ENCODE measurements at places on chromosomes 5 and 9.

DNA sequence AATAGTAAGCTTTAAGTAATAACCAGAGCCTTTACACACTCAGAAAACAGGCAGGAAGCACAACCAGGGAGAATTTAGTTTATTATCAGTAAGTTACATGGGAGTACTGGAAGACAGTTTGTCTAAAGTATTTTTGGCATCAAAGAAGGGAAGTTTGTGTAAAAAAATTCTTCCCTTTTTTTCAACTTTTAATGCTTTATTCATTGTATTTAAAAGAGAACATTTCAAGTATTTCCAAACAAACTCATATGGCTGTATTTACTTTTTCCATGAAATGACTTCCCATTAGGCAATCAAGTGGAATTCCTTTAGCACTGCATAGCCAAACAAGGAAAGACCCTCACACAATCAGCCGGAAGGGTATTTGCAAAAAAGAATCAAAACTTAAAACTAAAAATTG is 26.7 kb downstream of the RNF145 start:
- no peak for DNase-seq

GRCh38 chr5:36418152-36418979 is 116.7 kb upstream of the RANBP3L start:
- DNase-seq: no peak

DNA sequence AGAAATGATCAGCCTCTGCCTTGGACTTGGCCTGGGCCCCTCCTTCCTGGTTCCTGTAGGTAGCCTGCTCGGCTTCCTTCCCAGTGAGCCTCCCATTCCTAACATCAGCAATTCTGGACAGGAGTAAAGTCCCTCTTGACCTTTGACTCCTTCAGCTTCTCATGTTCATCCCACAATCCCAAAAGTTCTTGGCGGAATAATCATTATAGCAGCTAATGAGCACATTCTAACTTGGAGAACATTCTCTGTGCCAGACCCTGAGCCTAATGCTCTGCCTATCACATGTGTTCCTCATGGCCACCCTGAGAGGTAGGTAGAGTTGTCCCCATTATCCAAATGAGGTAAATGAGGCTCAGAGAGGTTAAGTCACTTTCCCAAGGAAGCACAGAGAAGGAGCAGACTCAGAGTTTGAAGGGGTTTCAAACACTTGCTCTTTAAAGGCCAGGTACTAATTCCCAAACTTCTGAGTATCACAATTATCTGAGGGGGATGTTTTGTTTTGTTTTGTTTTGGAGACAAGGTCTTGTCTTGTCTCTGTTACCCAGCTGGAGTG is 21.2 kb downstream of the SWI5 start:
- DNase-seq: no peak

DNA sequence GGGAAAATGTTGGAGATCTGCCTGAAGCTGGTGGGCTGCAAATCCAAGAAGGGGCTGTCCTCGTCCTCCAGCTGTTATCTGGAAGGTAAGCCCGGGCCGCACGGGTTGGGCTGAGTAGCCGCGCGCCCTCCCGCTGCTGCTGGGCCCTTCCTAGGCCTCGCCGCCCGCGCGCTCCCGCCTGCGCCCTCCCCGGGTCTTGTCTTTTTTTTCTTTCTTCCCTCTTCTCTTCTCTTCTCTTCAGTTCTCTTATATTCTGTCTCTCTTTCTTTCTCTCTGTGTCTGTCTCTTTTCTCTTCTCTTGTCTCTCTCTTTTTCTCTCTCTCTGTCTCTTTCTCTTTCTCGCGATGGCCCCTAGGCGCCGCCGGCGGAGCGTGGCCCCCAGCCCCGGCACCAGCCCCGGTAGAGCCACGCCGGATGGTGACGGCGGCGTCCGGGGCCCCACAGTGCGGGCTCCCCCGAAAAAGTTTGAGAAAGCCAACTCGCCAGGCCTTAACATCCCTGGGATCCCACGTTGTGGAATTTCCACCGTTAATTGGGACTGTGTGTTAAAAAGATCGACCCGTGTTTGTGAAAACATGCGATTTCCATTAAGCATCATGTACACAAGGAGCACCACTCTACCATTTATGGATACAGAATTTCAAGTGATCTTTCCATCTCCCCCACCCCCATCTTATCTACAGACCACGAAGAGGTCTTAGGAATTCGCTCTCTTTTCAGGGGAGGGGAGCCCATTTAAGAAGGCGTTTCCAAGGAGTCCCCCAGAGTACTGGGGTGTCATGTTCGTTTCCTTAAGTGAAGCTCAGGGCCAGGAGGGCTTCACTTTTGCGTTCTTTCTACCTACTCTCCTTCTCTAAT is 616 bp downstream of the ABL1 start:
- no peak for DNase-seq

GRCh38 chr5:102826629-102827028 is 71.5 kb downstream of the PAM start:
- no peak for DNase-seq

Data from activated CD8-positive, alpha-beta memory T cell treated with anti-CD3 and anti-CD28 coated beads for 1 hour (primary cell).